ENCODE measurements at places on chromosomes 2 and 18.

DNA sequence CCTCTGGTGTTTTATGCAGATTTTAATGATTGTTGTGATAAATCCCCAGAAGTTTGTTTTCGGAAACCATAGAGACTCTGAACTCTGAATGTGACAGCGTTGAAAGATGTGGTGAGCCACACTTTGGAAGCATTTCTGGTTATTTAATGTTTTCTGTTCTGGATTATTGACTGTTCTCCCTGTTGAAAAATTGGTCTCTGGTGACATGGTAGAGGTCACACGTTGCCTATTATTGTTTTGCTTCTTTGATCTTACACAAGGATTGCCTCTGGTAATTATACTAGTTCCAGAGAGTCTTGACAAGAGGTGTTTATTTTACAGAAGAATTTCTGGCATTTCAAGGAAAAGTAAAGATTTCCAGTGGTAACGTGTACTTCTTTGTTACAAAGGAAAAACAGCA is 127.1 kb downstream of the GREB1L start:
- no peak for DNase-seq

DNA sequence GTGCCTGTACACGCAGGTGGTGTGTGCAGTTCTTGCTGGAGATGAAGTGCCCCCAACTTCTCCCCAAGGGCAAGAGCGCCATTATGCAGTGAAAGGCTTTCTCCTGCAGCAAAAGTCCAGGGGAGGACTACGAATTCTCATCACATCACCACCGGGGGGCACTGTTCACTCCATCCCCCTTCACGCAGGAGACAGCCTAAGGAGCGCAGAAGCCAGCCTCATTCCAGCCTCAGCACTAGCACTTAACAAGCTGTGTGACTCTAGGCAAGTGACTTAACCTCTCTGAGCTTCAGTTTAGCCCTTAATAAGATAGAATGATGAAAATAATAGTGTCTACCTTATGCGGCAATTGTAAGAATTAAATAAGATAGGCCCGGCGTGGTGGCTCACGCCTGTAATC is 32.3 kb downstream of the DNMT3A start:
- DNase-seq: peak; percentile 9

GRCh38 chr2:69725706-69726360 is 16.1 kb upstream of the ANXA4 start:
- DNase-seq: no peak

- DNase-seq: peak; percentile 38
These were observed 47.1 kb downstream of the SPTBN1 start for GRCh38 chr2:54503192-54503591.
